ENCODE measurements at places on chromosomes 1 and 21.

DNA sequence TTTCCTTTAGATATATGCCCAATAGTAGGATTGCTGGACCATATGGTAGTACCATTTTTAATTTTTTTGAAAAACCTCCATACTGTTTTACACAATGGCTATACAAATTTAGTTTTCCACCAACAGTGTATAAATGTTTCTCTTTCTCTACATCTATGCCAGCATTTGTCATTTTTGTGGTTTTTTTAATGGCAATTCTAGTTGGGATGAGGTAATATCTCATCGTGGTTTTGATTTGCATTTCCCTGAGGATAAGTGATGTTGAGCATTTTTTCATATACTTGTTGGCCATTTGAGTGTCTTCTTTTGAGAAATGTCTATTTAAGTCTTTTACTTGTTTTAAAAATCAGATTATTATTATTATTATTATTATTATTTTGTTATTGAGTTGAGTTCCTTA is 35.5 kb downstream of the PLA2G4A start:
- no peak for DNase-seq

GRCh38 chr21:33558777-33559421 is 16.1 kb downstream of the SON start:
- DNase-seq = no peak

- DNase-seq = no peak
These were observed 1.7 kb downstream of the F5 start for GRCh38 chr1:169584483-169585144.

- DNase-seq = no peak
These were observed 56.1 kb downstream of the LMX1A start for GRCh38 chr1:165300400-165300903.

DNA sequence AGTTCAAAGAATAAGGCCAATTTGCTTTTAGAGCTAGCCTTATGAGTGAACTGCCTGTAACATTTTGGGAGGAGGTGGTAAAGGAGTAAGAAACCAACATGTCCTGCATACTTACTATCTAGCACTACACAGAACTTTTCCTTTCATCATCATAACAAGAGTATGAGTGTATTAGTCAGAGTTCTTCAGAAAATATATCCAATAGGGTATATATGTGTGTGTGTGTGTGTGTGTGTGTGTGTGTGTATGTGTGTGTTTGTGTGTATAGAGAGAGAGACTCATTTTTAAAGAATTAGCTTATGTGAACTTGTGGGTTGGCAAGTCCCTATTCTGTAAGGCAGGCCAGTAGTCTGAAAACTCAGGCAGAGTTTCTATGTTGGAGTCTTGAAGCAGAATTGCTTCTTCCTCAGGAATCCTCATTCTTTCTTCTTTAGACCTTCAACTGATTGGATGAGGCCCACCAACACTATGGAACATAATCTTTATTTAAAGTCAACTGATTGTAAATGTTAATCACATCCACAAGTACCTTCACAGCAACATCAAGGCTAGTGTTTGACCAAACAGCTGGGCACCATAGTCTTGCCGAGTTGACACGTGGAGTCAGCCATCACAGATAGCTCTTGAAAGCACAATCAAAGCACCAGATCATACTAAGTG is 121.9 kb downstream of the CYYR1 start:
- no peak for DNase-seq

DNA sequence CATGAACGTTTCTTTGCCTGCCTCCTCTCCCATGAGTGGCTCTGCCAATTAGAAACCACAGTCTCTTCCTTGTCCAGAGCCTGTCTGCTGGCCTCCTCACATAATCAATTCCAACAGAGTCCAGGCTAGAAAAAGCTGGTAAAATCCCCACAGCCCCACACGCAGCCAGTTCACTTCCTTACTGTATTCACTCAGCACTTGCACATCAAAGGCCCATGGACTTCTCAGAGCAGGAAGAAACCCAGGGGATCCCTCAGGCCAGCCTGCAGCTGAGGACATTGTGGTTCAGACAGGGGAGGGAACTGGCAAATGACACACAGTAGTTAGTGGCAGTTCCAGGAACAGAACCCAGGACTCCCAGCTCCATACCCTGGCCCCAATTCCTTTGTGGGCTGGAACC is 171.6 kb upstream of the EDN2 start:
- no peak for DNase-seq

DNA sequence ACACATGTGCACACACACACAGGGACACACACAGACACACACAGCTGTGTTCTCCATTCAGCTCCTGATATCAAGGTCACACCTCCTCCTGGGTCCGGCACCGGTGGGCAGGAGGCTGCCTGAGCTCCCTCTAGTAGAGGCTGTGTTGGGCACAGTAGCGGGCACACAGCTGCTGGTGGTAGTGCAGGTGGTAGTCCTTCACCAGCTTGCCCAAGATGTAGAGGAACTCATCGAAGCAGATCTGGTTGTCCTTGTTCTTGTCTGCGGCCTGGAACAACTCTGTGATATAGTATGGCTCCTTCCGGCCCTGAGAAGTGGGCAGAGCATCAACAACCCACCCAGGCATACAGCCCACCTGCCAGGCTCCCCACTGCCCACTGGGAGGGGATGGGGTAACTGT is 5.6 kb upstream of the S100A8 start:
- no peak for DNase-seq

- no peak for DNase-seq
These were observed 42.0 kb upstream of the LHX8 start for GRCh38 chr1:75092141-75092540.

GRCh38 chr1:242189591-242189990 is 190.7 kb upstream of the MAP1LC3C start:
- no peak for DNase-seq

Data from stimulated activated CD4-positive, alpha-beta T cell treated with anti-CD3 and anti-CD28 coated beads, Interleukin-1b, Interleukin-23, amount 100 ng/mL, for 1 hour (primary cell).